ENCODE measurements at places on chromosomes 13 and 19. TPM values are rescaled to one million over a fixed set of nuclear protein-coding genes. Genes with fewer than 3 reads are reported as not detected.

- DNase-seq: no peak
Observed at GRCh38 chr13:85427416-85427815, 371.8 kb downstream of the SLITRK6 start.

GRCh38 chr13:113788413-113789135 lies 29.5 kb downstream of the TMEM255B start:
- no peak for DNase-seq

DNA sequence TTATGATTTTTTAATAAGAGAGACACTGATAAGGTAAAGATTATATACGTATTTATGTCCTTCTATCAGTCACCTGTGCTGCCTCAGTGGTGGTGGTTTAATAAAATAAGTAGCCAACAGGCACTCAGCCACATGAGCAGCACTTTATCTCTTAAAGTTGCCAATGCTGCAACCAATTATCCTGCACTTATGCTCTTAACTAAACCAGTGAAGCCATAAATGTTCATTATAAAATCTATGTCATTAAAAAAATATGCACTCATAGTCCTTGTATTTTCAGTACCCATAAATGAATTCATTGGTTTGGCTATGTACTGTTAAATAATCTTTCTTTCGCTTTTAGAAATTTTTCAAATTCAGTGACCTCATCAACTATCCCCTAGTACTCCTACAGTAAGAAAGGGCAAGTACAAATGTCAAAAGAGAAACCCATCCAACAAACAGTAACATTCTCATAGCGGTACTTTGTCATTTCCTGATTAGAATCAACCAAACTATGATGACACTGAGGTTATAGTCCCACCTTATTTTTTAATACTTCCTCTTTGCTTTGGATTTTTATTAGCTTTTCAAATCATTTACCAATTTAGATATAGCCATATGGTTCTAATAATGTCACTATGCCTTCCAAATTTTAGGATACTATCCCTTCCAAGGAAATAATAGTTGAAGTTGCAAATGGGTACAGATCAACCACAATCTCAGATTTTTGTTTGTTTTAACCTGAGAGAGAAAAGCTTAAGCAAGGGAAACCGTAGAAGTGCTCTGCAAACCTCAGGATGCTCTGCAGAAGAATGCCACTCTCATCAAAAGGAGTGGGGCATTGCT lies 190.9 kb downstream of the KLF12 start:
- DNase-seq: no peak

DNA sequence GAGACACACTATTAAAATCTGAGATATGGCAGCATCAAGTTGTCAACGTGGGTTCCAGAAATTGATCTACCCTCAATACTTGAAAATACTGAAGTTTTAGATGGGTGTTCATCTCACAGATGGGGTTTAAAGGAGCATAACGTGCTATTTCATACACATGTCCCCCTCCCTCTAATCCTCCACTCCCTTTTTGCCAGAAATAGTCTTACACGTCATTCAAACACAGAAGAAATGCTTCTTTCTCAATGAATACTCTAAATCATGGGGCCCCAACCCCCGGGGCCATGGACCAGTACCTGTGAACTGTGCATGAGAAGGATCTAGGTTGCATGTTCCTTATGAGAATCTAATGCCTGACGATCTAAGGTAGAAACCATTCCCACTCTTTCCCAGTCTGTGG lies 19.6 kb downstream of the KLF12 start:
- DNase-seq: no peak

DNA sequence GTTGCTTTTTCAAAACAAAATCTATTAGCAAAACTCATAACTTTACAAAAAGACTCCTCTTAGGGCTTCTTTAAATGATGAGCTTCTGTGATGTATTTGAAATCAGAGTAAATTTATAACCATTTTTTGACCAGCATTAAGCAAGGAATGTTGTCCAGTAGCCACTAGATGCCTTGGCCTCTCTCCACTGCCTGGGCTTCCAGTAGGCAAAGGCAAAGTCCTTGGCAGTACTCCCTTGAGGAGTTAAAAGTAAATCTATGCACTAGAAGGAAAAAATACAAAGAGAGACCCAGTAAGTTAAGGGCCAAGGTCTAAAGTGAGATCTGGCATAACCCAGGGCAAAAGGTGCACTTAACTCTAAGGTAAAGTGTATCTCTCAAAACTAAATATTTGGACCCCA lies 9.5 kb downstream of the SERPINE3 start:
- no peak for DNase-seq

DNA sequence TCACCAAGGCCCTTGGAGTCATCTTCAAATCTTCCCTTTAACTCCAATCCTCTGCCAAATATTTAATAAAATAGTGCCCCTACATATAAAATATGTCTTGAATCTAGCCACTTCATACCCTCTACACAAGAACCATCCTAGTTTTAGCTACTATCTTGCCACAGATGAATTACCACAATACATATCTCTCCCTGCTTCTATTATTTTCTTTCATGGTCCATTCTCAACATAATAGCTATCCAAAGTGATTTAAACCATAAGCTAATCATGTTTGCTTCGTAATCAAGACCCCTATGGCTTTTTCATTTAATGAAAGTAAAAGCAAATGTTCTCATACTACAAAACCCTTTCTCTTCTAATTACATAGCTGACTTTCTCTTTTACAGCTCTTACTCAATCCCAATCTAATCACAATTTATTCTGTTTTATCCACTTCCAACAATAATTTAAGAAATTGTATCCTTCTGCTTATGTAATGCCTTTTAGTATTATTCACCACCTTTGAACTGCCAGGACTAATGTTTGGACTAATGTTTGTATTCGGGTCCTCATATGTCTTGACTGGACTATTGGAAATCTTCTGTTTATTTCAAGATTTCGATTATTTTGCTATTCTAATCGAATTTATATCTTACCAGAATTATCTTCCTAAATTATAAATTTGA lies 412.0 kb downstream of the SLITRK1 start:
- no peak for DNase-seq

GRCh38 chr13:36069881-36070366 lies 61.3 kb downstream of the DCLK1 start:
- DNase-seq: no peak

DNA sequence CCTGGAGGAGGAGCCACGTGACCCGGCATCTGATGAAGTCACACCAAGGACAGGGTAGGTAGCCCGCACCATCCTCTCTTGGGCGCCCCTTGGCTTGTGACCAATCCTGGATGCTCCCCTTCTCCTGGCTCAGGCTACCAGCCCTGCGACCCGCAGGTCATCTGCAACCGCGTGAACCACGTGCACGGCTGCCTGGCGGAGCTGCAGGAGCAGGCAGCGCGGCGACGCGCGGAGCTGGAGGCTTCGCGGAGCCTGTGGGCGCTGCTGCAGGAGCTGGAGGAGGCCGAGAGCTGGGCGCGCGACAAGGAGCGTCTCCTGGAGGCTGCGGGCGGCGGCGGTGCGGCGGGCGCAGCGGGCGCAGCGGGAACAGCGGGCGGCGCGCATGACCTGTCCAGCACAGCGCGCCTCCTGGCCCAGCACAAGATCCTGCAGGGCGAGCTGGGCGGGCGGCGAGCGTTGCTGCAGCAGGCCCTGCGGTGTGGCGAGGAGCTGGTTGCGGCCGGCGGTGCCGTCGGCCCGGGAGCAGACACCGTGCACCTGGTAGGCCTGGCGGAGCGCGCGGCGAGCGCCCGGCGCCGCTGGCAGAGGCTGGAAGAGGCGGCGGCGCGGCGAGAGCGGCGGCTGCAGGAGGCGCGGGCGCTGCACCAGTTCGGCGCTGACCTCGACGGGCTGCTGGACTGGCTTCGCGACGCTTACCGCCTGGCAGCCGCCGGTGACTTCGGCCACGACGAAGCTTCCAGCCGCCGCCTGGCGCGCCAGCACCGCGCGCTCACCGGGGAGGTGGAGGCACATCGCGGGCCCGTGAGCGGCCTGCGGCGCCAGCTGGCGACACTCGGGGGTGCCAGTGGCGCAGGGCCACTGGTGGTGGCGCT lies 45.9 kb downstream of the SPTBN4 start:
- DNase-seq: no peak

DNA sequence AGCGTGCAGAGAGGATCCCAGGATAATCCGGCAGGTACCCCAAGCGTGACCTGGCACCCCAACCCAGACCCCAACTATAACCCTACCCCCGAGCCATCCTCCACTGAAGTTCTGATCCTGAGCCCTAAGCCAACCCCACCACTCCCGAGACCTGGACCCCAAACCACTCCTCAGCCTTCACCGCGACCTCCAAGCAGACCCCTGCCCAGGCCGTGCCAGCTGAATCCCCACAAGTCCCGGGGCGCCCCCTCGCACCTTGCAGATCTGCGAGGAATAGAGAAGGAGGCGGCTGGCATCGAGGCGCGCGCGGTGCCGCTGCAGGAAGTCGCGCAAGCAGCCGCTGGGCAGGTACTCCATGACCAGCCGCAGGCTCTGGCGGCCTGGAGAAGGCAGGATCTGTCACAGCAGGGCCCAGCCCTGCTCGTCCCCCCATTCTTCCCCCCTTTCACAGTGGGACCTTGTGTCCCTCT lies 10.1 kb upstream of the INSL3 start:
- no peak for DNase-seq

DNA sequence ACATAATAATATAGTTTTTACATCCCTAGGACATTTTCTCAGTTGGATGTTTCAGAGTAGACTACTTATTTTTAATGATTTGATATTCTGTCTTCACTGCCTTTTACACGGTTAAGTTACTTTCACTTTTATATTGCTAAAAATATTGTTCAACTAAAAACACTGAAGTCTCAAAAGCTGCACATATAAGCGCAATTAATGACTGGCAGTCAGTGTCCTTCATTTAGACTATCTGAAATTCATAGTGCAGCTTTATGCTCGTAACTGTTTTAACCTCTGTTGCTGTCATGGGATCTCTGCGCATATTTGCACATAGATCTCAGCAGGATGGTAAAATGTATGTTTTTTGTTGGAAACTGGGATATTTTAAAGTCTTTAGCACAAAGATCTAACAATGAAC lies 864.3 kb downstream of the SLITRK6 start:
- DNase-seq: no peak

- no peak for DNase-seq
Observed at GRCh38 chr13:40026174-40026585, 370.7 kb downstream of the COG6 start.

DNA sequence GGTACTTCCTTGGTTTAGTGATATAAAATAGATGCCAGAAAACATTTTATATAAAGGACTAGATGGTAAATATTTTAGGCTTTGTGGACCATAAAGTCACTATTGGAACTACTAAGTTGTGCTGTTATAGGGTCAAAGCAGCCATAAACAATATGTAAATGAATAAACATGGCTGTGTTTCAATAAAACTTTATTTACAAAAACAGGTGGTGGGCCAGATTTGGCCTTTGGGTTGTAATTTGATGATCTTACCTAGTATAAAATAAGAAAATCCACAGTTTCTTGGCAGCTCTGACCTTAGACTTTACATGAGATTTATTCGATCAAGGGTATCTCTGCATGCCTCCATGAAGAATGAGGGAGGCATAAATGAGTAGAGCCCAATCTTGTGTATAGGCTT lies 232.0 kb upstream of the PCDH9 start:
- no peak for DNase-seq

DNA sequence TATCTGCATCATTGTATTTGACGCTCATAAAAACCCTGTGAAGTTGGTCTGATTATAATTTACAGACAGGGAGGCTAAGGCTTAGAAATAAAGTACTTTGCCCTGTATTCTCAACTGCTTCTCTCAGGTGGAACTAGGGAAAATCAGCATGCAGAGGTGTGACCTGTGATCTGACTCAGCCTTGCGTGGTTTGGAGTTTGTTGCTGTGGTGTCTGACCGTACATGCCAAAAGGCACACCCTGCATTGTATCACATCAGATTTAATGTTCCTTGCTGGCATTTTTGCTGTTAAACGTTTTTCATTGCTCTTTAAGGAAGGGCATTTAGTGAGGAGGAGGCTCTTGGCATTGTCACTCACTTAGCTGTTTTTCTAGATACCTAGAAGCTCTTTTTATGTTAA lies 58.8 kb upstream of the C1QTNF9B start:
- DNase-seq: no peak

DNA sequence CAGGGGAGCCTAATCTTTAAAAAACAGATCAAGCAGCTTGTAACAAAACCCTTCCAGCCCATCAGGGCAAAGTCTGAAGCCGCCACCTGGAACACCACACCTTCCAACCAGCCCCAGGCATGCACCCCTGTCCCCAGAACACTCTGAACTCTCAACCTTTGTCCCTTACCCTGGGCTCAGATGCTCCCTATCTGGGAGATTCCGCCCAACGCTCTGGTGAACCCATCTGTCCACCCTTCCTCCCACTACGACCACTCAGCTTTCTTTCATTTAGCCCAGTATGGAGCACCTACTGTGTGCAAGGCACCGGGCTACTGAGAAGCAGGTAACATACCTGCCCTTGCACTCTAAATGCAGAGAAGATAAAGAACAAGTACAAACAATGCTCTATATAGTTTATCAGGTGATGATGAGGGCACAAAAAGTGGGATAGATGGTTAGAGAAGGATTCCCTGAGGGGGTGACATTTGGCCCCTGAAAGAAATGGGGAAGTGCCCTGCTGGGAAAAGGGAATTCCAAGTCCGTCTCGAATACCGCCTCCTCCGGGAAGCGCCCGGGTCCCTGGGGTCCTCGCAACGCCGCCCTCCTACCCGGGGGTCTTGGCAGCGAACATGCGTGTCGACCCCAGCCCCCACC lies 629 bp downstream of the PEPD start:
- no peak for DNase-seq

DNA sequence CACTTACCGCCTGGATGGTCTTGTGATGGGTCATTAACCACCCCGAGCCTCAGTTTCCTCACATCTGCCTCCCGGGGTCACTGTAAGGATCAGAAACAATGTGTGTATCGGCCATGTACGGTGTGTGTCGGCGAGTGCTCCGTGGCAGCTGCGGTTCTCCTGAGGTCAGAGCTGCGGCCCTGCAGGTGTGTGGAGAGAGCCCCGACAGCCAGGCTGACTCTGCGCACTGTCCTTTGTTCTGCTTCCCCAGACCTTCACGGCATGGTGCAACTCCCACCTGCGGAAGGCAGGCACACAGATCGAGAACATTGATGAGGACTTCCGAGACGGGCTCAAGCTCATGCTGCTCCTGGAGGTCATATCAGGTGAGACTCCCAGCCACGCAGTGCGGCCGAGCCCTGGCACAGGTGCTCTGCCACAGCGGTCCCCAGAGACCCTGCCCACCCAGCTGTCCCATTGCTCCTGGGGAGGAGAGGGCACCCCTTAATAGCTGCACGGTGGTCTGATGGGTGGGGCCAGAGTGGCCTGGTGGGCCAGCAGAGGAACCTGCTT lies 43.8 kb downstream of the CAPN12 start:
- no peak for DNase-seq

The PRSS57 gene
- total RNA-seq: not detected

The CKM gene
- total RNA-seq: 0.17 TPM

The NLRP11 gene
- total RNA-seq: not detected

The USE1 gene
- total RNA-seq: 13.6 TPM

The RASIP1 gene
- total RNA-seq: 5.4 TPM

The CHAMP1 gene
- total RNA-seq: 8.3 TPM

The NKPD1 gene
- not detected for total RNA-seq

The MRPL34 gene
- total RNA-seq: 23.3 TPM

The FXYD7 gene
- total RNA-seq: 0.08 TPM

The LATS2 gene
- 7.0 TPM for total RNA-seq

The RAX2 gene
- not detected for total RNA-seq

The TMEM59L gene
- total RNA-seq: not detected

The DCT gene
- 0.08 TPM for total RNA-seq

The CRTC1 gene
- 2.2 TPM for total RNA-seq
